ENCODE measurements at places on chromosomes 13 and 19.

DNA sequence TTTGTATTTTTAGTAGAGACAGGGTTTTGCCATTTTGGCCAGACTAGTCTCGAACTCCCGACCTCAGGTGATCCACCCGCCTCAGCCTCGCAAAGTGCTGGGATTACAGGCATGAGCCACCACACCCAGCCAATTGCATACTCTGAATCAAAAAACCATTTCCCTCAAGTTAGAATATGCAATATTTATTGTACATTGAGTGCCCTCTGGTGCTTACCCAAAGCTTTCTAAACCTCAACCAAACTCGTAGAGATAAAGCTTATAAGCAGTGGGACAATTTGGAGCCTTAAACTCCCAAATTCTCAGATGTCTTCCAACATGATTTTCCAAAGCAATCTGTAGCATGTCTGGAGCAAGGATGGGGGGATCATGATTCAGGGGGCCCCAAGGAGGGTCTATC is 22.4 kb downstream of the RFXAP start:
- no peak for DNase-seq

DNA sequence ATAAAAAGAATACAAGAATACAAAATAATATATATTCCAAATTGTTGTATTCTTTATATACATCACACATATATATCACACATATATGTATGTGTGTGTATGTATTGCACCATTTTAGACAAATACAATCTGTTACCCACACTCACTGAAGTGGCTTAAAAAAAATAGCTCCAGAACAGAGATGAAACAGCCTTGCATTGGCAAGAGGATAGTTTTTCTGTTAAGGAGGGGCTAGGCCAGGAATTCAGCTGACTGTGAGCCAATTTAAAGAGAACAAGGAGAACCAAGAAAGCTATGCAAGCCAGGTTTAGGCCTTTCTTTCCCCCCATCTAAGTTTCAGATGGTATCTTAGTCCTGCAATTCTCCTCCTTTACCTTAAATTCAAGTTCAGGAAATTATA is 257.5 kb downstream of the MZT1 start:
- no peak for DNase-seq

DNA sequence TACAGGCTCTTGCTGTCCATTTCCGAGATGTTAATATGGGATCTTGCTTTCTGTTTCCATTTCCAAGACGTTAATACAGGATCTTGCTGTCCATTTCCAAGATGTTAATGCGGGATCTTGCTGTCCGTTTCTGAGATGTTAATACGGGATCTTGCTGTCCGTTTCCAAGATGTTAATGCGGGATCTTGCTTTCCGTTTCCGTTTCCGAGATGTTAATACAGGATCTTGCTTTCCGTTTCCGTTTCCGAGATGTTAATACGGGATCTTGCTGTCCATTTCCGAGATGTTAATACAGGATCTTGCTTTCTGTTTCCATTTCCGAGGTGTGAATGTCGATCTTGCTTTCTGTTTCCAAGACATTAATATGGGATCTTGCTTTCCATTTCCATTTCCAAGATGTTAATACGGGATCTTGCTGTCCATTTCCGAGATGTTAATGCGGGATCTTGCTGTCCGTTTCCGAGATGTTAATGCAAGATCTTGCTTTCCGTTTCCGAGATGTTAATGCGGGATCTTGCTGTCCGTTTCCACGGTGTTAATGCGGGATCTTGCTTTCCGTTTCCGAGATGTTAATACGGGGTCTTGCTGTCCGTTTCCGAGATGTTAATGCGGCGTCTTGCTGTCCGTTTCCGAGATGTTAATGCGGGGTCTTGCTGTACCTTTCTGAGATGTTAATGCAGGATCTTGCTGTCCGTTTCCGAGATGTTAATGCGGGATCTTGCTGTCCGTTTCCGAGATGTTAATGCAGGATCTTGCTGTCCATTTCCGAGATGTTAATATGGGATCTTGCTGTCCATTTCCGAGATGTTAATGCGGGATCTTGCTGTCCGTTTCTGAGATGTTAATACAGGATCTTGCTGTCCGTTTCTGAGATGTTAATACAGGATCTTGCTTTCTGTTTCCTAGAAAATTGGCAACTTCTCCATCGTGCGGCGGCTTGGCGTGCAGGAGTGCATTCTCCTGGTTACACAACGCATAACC is 38.3 kb downstream of the PEX11G start:
- peak; percentile 12 for DNase-seq

- no peak for DNase-seq
Observed at GRCh38 chr13:51996641-51997040, 14.6 kb downstream of the ATP7B start.

GRCh38 chr13:52034616-52035226 is 10.2 kb downstream of the UTP14C start:
- DNase-seq, result no peak

DNA sequence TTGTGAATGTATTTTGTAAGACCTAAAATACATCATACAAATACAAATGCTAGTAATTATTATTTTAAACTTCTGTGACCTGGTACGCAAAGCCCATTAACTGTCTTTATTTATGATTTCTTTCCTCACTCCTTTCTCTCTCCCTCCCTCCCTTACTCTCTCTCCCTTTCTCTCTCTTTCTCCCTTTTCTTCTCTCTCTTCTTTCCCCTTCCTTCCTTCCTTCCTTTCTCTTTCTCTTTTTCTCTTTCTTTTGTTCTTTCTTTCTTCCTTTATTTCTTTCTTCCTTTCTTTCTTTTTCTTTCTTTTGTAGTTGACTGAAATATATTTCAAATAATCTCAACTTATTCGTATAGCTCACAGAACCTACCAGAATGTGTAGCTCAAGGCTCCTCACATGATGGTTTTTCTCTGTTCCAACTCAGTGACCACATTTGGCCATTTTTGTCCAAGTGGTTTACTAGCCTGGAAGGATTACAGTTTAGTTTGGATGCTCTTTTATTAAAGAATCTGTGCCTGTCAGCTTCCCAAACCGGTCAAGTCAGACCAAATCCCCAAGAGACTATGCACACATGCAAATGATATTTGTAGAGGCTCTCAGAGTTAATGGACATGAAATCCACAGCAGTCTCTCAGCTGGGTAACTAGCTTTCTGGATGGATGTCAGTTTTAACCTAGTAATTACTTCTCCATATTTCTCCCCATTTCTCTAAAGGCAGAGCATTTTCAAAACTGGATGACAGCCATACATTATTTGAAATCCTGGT is 71.7 kb downstream of the POSTN start:
- DNase-seq, result no peak

- no peak for DNase-seq
Observed at GRCh38 chr13:106098778-106099177, 436.7 kb downstream of the EFNB2 start.

DNA sequence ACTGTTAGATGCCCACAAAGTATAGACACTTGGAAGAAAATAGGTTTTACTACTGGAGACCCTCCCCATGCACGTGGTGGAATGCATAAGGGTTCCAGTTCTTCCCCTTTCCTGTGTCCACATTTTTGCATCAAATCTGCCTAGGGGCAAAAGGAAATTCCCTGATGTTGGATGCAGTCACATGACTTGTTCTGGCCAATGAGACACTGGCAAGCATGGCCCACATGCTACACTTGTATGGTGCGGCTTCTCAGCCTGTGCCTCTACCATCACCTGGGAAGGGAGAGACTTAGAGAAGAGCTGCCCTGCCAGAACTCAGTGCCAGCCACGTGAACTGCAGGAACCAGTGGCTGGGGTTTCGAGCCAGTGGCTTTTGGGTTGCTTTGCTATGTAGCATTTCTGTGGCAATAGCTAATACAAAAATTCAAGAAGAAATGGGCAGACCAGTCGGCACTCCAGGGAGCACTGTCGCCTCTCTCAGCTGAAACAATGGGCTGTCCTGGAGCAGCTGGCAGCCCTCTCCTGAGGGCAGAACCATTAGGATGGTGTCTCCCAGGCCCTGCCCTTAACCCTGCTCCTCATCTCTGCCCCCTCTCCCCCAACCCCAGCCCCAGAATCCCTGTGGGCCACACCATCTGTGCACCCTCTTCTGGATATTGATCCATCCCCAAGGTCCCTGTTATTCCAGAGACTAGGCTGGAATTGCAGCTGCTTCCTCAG is 634.0 kb downstream of the UQCRFS1 start:
- DNase-seq, result no peak

DNA sequence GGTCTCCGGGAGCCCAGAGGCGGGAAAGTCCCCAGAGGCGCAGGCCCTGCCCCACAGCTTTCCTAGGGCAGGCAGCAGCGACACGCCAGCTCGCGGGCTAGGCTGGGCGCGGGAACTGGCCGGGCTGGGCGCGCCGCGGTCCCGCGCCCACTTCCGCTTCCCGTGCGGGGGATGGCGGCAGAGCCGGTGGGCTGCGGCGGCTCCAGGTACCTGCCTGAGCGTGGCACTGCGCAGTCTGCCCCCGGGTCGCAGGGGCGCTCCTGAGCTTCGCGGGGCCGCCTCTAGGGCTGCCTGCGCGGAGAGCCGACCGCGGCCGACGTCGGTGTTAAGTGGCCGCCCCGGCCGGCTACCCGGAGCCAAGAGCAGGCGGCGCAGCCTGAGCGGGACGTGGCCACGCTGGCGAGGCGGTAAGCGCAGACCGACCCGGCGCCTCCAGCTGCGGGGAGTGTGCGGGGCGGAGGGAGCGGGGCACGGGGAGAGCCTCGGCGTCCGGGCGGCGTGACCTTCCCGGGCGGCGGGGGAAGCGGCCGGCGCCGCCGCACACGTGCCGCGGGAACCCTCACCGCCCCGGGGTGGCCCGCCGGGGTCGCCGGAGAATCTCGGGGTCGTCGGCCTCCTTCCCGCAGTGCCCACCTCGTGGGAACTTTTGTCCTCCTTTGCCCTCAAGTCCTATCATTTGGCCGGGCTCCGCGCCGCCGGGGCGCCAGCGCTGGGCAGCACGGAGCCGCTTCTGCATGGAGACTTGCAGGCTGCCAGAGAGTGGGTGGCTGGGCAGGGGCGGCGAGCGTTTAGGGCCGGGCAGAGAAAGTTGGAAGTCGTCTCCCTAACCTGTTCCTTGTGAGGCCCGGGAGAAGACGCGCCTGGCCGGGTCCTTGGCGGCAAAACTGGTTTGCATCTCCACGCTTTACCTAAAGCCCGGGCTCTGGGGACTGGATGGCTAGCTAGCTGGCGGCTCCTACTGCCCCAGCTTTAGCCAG is 31.4 kb upstream of the MPHOSPH8 start:
- DNase-seq, result peak; percentile 79

DNA sequence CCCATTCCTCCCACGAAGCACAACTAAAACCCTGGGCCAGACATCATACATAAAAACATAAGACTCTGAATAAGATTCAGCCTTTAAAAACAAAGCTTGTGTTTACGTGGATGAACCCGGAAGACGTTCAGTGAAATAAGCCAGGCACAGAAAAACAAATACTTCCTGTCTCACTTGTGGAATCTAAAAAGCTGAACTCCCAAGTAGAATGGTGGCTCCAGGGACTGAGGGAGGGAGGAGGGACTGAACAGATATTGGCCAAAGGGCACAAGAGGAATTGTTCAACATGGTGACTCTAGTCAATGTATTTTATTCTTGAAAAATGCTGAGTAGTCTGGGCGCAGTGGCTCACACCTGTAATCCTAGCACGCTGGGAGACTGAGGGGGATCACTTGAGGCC is 35.7 kb upstream of the TPM4 start:
- DNase-seq, result peak; percentile 63

GRCh38 chr13:27174766-27175455 is 3.3 kb upstream of the USP12 start:
- DNase-seq, result no peak

Data from KBM-7 (cell line).